CD4-positive, alpha-beta T cell (primary cell): ENCODE measurements at places on chromosomes 6 and 20.

GRCh38 chr6:100289285-100289684 lies 175.4 kb downstream of the SIM1 start:
- DNase-seq, result no peak

- no peak for DNase-seq
Observed at GRCh38 chr20:60224914-60225313, 266.7 kb downstream of the CDH26 start.

- DNase-seq, result no peak
Observed at GRCh38 chr20:62719250-62719935, 10.8 kb downstream of the NTSR1 start.

DNA sequence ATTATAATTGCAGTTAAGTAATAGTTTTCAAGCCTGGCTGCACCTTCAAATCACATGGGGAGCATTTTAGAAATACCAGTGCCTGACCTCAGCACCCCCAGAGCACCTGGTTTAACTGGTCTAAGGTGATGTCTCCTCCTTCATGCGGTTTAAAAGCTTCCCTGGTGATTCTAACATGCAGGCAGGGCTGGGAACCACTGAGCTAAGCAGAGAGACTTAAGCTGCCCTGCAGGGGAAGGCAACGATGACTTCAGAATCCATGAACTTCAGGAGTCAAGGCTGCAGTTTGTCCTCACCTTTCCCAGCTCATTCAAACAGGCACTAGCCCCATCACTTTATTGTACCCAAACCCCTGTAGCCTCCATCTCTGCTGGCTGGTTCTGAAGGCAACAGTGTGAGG lies 6.1 kb upstream of the DTNBP1 start:
- DNase-seq, result no peak

DNA sequence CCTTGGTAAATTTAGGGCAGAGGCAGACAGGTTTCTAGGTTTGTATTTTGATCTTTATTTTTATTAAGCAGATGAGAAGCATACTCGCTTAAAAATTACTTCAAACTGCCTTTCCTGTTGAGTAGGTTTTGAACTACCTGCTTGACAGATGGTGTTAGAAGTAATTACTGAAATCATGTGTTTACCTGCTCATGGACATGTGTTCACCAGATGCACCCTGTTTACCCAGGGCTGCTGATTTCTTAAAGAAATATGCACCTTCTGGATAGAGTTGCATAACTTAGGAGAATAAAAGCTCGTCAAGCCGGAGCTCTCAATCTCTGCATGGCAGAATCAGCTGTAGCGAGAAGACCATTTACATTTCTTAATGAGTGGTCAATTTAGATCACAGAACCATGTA lies 165.1 kb downstream of the CDKAL1 start:
- no peak for DNase-seq
